Activated CD4-positive, alpha-beta T cell treated with anti-CD3 and anti-CD28 coated beads, Interleukin-2, amount 50 U/mL, for 4 hours (primary cell): ENCODE measurements at places on chromosomes 16 and 17.

DNA sequence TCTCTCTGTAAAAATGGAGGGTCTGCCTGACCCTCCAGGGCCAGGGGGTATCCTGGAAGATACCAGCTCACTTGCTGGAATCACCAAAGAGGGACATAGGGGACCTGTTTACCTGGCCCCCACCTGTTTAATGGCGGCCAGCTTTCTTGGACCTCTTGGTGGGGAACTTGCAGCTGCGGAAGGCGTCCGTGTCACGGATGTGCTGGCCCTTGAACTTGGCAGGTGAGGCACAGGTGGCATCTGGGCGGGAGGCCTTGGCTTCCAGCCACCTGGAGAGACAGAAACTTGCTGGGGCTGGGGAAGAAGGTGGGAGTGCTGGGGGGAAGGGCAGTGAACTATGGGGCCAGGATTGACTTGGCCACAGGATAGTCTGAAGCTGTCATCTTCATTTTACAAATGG lies 3.5 kb downstream of the CHAD start:
- no peak for DNase-seq

DNA sequence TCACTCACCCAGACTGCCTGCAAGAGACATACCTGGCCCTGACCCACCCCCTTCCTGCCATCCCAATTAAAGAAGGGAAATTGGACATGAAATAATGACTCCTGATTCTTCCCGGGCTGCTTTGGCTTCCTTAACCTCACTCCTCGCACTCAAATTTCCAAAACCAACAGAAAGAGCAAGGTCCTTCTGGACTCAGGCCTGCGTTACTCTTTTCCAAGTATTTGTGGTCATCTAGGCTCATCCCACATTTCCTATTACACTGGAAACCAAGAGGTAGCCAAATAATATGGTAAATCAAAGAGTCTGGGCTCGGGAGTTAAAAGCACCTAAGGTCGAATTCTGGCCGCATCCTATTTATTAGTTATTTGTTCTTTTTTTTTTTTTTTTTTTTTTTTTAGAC lies 359.3 kb downstream of the NPIPA8 start:
- no peak for DNase-seq

DNA sequence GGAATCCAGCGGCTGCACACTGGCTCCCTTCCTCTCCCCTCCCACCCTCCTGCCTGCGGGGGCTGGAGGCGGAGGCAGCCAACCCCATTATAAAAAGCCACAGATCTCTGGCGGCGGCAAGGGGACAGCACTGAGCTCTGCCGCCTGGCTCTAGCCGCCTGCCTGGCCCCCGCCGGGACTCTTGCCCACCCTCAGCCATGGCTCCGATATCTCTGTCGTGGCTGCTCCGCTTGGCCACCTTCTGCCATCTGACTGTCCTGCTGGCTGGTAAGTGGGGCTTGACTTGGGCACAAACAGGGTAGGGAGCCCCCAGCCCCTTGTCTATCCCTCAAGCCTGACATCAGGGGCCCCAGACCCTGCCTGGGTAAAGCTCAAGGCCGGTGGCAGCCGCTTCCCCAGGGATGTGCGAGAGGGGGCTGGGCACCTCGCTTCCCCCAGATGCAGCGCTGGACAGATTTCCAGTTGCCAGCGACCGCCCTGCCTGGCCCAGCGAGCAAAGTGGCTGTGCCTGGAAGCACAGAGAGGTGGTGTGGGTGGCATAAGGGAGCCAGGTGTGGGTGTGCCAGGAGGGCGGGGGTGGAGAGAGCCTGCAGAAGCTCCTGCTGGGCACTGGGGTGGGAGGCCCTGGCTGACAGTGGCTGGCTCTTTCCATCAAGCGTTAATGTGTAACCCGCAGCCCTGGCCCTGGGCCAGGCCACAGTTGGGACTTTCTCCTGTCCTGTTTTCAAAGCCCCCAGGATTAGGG lies at the start of gene CX3CL1:
Gene CX3CL1 (plus strand): TSS at position 119 of the 745 bp plus-strand sequence. CDS start 79 bp downstream, at position 198.
- DNase-seq: no peak

DNA sequence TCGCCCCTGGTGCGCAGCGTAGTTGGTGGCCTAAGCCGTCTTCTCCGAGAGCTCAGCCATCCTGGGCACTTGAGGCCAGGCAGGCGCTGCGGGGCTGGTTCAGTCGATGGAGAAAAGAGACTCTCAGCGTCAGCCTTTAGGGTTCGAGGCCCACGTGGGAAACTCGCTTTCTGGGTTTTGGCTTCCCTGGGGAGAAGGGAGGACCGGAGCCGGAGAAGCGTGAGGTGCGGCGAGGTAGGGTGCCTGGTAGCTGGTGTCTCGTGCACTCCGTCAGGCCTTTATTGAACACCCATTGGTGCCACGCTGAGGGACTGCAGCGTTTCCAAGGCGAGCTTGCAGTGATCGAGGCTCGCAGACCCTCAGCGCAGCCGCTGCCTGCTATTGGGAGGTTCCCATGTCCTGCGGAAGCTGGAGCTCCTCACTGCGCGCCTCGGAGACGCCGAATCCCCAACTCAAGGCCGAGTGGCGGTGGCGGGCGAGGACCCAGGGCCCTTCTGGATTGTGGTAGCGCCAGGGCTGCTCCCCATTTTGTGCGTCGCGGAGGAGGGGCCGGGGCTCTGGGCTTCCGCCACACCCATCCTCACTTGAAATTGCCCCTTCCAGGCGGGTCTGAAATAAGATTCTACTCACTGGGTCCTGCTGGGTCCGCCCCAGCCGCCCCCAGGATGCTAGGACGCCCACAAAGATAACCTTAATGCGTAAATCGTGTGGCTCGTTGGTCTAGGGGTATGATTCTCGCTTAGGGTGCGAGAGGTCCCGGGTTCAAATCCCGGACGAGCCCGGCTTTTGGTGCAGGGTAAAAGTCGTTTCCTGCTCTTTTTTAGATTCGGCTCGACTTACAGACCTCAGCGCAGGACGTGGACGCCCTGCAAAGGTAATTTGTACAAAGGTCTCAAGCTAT lies 1.2 kb downstream of the OR1F1 start:
- no peak for DNase-seq

GRCh38 chr16:49698453-49698815 lies 157.5 kb downstream of the ZNF423 start:
- no peak for DNase-seq

DNA sequence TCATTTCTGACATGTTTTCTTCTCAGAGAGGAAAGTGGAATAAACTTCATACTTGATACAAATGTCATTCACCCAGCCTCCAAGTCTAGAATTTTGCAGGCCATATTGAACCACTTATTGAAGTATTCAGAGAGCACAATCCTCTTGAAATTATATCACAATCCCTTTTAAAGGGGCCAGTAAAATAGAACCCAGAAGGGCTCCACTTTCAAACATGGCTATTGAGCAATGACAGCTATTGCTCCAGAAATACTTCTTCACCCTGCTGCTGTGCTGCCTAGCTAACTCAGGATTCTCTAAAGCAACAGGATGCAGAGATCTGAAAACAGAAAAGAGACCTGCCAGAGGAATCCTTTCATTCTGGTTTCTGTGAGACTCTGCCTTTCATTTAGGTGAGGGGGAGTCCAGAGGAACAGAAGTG lies 275.0 kb upstream of the CDH5 start:
- DNase-seq: no peak

GRCh38 chr16:2289282-2289681 lies 21.4 kb upstream of the RNPS1 start:
- no peak for DNase-seq

DNA sequence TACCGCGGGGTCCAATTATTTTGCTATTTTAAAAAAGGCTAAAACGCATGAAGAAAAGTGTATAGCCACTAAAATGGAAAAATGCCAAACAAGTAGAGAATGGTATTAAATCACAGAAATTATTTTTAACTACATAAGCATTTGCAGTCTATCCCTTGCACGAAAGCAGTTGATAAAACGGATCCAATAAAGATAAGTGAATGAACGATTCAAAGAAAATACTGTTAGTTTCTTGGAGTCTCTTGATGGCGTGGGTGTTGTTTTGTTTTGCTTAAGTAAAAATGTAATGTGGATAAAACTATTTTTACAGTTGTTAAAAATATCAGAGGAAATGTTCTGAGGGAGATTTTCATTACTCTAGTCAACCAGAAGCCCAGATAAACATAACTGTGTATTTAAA lies 9.3 kb downstream of the HS3ST3A1 start:
- DNase-seq: no peak

GRCh38 chr16:81798311-81799137 lies 19.4 kb downstream of the PLCG2 start:
- DNase-seq: no peak

DNA sequence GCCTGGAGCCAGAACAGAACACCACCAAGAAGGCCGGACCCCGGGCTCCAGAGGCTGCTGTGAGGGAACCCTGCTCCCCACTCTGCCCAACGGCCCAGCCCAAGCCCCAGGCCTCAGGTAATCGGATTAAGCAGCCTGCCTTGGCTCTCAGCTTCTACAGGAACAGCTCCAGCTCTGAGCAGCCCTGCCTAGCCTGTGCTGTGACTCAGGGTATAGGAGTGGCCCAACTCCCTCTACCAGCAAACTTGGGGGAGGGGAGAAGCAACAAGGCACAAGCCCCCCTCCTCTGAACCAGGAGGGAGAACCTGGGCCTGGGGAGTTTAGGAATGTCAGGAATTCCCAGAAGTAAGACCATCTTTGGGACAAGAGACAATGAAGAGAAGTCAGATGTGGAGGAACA lies 849 bp upstream of the SOX15 start:
- no peak for DNase-seq

GRCh38 chr17:50111673-50112655 lies 16.8 kb downstream of the PDK2 start:
- no peak for DNase-seq

DNA sequence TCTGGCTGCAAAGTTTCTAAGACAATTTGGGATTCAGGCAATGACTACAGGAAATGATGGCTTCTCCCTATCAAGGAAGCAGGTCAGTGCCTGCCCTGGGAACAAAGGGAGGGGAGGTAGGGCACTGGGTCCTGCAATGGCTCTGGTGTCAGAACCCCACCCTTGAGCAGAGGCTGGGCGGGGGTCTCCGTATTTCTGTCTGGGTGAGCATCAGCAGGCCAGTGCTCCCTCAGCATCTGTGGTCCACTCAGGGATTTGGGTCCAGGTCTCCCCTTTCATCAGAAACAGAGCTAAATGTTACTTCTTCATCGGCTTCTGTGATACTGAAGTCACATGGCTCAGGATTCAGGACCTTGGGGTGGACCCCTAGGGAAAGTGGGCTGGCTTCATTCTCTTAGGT lies 195.5 kb upstream of the CDH5 start:
- no peak for DNase-seq

DNA sequence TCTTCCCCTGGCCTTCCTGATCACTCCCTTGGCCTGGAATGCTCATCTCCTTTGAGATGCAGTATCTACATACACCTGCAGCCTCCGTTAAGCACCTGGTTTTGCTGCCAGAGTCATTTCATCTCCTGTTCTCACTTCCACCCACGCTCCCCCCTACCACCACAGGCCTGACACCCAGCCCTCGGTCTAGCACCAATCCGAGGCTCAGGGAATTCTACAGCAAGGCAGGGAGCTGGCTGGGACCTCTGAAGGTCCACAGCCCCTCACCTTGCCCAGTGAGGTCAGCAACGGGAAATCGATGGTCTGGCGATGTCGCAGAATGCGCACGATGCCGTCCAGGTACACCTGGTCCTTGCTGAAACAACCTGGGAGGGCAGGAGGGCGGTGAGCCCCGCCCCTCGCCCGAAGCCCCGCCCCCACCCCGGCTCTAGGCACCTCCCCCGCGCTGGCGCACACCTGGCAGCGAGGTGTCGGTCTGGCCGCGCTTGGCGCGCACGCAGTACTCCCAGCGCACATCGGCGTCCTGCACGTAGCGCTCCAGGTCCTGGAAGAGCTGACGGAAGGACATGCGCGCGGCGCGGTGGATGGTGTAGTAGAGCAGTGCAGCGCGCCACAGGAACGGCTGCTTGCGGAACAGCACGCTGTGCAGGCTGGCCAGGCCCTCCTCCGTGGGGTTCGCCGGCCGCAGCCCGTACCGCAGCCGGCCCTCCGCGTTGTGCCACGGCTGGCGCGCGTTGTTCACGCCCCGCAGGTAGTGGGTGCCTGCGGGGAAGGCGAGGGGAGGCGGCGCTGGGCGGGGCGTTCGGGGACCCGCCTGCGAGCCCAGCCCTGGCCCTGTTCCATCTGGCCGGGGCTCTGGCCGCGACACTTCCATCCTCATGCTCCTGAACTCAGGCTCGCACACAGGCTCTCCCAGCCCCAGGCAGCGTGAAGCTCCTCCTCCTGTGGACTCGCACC lies 5.7 kb downstream of the MATCAP1 start:
- peak; percentile 48 for DNase-seq

GRCh38 chr16:49733313-49734009 lies 122.5 kb downstream of the ZNF423 start:
- no peak for DNase-seq

DNA sequence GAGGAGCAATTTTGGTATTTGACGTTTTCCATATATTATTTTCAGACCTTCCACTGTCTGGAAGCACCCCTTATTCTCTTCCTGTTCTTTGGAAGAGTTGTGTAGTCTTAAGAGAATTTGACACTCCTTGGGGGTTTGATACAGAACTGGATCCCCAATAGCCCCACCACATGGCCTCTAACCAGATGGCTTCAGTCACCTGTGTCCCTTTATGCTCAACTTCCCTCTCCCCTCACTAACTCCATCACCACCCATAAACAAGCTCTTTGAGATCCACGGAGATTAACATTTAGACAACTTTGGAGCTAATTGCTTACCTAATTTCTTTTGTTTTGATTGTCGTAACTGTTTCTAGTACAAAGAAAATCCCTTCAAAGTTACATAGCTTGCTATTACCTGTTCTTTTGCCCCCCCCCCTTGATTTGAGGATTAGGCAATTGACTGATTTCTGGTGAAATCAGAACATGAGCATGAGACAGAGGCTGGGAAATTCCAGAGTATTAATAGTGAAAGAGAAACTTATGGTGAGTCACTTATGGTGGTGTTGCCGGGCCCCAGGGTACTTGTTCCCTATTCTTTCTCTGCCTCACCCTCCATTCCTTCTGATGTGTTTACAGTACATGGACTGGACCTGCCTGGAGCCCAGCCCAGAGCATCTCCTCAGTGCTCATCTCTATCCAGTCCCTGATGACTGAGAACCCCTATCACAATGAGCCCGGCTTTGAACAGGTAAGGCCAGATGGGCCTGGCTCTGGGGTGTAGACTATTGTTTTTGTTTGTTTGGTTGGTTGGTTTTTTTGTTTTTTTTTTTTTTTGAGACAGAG lies 7.5 kb downstream of the UBE2Z start:
- DNase-seq: peak; percentile 35

DNA sequence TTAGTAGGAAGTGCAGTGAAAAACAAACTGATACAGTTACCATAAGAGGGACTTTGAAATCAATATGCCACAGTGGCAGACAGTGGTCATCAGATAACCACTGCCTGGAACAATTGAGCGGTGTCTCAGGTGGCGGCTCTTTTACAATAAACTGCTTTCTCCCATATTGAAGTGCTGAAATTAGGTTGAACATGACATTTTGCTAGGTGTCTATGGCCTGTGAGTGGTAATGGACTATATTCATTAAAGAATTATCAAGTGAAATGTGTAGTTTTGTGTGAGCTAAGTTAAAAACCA lies 214.7 kb downstream of the RPTOR start:
- DNase-seq: peak; percentile 26

- DNase-seq: peak; percentile 67
Measured at GRCh38 chr17:47694581-47695428, 844 bp downstream of the TBKBP1 start.

- DNase-seq: no peak
Measured at GRCh38 chr17:75549246-75550138, 24.0 kb downstream of the LLGL2 start.

GRCh38 chr16:2162676-2163118 lies 7.1 kb downstream of the TRAF7 start:
- no peak for DNase-seq

- no peak for DNase-seq
Measured at GRCh38 chr17:3574231-3574630, 16.6 kb upstream of the TRPV3 start.

GRCh38 chr16:16143038-16143763 lies 80.1 kb downstream of the ABCC6 start:
- DNase-seq: no peak

- DNase-seq: no peak
Measured at GRCh38 chr17:35774499-35774898, 13.8 kb downstream of the C17orf50 start.
